GM10248 (cell line): ENCODE measurements at places on chromosomes 11 and 22.

GRCh38 chr11:10282117-10282516 is 11.9 kb downstream of the SBF2 start:
- no peak for DNase-seq

GRCh38 chr11:1260620-1261019 is 37.8 kb downstream of the MUC5B start:
- DNase-seq, result no peak

- no peak for DNase-seq
Measured at GRCh38 chr11:123504401-123504800, 74.3 kb downstream of the GRAMD1B start.

GRCh38 chr11:71537537-71537936 is 288 bp upstream of the KRTAP5-8 start:
- DNase-seq, result no peak

GRCh38 chr11:103812680-103813079 is 223.8 kb upstream of the DDI1 start:
- DNase-seq, result no peak

DNA sequence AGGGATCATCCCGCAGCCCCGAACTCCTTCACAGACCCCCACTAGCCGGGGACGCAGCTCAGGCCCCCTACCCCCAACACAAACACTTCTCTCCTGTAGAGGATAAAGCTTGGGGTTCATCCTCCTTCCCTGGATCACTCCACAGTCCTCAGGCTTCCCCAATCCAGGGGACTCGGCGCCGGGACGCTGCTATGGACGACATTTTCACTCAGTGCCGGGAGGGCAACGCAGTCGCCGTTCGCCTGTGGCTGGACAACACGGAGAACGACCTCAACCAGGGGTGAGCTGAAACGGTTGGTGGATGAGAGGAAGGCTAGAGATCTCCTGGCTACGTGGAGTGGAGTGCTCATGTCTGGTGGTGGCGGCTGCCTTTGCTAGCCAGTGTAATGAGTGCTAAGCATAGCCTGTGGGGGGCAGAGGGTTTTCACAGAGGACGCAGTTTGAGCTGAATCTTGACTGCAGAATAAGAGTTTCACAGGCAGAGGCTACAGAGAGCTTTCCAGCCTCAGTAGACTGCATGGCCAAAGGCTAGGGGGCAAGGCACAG is 580 bp downstream of the ILK start:
- DNase-seq, result peak; percentile 71

DNA sequence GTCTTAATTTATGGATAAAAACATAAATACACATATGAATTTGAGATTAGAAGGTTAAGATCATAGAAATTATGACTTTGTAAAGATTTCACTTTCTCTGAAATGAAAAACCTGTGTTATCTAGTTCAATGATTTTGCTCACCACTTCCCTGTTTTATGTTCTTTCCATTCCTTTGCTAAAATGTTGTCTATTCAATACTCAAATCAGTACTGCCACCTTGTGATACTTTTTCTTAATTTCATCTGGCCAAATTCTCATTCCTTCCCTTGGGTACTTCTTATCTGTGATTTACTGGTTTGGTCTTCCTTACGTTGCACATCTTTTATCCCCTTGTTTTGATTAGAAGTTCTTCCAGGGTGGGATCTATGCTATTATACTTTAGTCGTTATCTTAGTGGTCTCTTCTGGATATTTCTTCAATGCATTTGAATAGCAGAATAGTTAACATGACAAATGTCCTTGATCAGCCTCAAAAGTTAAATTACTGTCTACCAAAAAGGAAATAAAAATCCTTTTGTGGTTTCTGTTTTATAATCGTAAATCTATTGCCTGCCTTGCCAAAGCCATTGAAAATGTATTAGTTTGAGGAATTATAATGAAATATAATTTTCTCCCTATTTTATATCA is 197.0 kb downstream of the PGR start:
- peak; percentile 13 for DNase-seq

GRCh38 chr22:48575618-48576332 is 1251.9 kb downstream of the BRD1 start:
- DNase-seq, result no peak

- DNase-seq, result no peak
Measured at GRCh38 chr11:112931703-112932102, 29.5 kb upstream of the NCAM1 start.

DNA sequence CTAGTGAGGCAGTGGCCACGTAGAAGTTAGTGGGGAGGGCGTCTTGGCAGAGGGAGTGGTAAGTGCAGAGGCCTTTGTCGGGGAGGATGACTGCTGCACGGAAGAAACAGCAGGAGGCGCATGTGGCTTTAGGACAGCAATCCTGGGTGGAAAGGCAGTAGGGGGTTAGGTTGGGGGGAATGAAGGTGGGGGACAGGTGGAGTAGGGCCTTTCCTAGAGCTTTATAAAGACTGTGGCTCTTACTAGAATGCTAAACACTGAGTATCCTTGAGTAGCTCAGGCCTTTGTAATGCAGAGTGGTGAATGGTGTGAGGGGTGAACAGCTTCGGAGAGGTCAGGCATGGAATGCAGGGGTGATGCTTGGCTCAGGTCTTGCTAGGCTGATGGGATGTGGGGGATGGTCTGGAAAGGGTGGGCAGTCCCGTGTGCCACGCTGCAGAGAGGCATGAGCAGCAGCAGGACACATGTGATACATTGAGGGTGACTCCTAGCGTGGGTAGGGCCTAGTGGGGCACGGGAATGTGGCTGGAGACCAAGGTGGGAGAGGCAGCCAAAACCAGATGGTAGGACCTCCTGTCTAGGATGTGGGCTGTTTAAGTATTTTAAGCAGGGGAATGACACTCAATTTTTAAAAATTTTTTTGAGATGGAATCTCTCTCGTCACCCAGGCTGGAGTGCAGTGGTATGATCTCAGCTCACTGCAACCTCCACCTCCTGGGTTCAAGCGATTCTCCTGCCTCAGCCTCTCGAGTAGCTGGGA is 19.2 kb downstream of the AP2A2 start:
- no peak for DNase-seq

- no peak for DNase-seq
Measured at GRCh38 chr11:44264761-44265160, 45.2 kb downstream of the ALX4 start.

GRCh38 chr11:125102025-125102424 is 9.4 kb downstream of the TMEM218 start:
- no peak for DNase-seq

GRCh38 chr11:64900774-64901173 is 16.2 kb downstream of the ATG2A start:
- DNase-seq, result no peak

- DNase-seq, result peak; percentile 48
Measured at GRCh38 chr11:3614742-3615171, 27.0 kb downstream of the ART5 start.

DNA sequence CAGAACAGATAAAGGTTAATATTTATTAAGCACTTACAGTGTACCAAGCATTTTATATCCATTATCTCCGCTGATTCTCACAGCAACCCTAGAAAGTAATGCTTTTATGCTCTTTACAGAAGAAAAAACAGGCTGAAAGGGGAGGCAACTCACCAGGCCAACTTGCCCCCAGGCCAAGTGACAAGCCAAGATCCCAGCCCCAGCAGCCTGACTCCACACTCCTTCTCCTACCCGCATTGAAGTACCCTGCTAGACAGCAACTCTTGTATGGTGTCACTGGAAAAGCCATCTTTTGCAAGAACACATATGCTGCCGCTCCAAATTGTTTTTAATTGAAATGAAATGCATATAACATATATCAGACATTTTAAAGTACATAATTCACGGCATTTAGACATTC is 25.6 kb downstream of the SMCO4 start:
- no peak for DNase-seq

- DNase-seq, result no peak
Measured at GRCh38 chr11:78560826-78561484, 13.7 kb downstream of the NARS2 start.

DNA sequence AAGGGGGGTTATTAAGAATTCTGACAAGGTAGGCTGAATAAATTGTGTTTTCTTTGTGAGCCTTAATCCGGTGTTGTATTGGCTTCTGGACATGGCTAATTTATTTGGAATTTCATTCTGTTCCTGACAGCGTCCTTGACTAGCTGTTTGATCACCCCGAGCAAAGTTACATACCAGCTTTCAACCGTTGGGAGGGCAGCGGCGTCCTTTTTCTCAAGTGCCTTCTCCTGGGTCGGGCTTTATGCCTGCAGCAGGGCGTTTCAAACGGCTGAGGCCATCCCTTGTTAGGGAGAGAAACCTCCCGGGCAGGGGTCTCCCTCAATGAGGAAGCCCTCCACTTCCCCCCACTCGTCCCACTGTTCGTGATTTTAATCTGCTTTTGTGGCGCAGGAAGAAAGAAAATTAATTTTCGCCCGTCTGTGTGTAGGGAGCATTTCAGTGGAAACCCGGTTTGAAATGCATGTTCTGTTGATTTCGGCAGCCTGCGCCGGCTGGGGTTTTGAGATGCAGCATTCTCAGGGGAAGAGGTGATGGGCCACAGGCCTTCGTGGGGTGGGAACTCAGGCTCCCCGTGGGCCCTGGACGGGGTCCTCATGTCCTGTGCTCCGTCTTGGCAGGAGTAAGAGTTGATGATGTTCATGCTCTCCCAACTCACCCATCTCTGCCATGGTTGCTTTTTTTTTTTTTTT is 2.9 kb upstream of the SMIM38 start:
- no peak for DNase-seq

DNA sequence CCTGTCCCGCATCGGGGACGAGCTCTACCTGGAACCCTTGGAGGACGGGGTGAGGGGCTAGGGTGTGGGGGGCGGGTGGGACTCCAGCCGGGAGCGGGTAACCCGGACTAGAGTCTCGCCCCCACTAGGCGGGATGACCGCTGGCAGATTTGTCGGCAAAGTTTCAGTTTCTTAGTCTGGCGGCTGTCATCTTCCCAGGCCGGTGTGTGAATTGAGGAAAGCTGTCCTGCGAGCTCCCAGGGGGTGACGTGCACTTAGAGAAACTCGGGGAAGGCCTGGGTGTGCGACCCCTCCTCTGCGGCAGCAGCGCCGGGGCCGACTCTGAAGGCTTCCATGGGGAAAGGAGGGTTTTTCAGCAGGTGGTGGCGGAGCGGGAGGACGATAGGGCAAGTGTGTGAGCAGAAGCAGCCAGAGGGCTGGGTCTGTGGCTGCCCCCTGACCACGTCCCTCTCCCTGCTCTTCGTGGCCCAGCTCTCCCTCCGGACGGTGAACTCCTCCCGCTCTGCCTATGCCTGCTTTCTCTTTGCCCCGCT is 463 bp downstream of the RAD9A start:
- no peak for DNase-seq

DNA sequence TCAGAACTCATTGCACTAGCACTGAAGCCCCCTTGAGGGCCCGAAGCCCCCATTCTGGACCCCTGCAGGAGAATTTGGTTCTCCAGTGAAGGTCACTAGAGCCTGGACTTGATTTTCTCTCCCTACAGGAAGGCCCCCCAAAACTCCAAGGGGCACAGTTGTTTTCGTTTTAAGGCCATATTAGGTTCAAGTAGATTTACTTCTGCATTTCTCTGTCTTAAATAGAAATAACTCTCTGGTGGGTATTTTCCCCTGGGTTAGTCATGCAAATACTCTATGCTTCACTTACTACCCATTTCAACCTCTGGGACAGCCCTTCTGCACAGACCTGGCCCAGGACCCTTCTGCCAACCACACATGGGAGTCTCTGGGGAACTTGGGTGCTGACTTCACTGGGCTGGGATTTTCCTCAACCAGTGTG is 41.6 kb downstream of the WEE1 start:
- peak; percentile 68 for DNase-seq

GRCh38 chr11:70521475-70522308 is 123.4 kb downstream of the CTTN start:
- DNase-seq, result no peak

DNA sequence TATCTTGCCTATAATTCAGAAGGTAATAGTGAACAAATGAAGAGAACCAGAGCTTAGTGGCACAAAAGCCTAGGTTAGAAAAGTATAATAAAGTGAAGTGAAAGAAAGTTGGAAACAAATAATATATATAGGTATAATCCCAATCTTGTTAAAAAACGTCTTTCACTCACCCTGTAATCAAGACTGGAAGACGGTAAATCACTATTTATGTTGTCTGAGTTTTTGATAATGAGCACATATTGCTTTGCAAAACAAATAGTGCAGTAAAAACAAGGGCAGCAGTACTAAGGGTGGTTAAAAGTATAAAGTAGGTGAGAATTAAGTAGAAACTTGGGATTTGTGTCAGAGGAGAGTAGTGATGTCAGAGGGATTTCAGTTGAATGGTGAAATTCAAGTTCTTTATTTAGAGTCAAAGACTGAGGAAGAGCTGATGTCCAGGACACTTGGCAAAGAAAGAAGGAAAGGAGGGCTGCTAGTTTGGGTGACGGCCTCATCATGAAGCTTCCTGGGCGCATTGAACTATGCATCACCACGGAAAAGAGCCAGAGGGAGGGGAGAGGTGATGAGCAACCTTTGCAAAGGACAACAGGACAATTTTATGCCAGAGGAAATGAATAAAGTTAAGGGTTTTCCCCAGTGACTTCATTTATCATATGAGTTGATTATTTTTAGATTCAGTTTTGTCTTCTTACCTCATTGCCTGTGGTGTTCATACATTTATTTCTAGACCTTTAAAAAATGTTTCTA is 11.4 kb downstream of the NCAM1 start:
- no peak for DNase-seq

DNA sequence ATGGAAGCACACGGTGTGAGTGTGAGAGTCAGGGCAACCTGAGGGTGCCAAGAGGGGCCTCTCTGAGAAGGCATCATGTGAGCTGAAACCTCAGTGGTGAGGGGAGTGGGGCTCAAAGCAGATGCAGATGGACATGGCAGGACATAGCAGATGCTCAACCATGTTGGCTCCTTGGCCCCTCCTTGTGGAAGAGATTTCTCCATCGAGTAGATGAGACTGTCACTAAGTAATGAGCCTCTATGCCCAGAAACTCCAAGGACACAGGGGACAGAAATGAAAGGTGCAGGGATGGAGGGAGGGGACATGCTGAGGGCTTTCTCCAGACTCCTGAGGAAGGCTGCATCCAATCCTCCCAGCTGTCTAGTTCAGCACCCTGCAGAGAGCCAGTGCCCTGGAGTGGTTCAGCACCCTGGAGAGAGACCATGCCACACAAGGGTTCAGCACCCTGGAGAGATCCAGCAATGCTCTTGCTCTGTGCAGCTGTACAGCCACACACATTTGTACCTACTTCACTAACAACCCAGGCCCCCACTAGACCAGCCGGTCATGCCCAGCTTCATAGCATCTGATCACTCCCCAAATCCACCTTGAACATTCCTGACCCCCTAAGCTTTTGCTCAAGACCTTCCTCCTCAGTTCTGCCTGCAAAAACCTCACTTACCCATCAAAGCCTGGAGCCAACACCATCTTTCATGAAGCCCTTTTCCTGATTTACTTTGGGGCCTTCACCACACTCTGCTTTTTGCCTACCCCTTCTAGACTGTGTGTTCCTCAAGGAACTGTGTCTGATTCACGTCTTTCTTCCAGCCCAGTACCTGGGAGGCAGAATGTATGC is 252.0 kb downstream of the CTTN start:
- peak; percentile 69 for DNase-seq

GRCh38 chr11:92045301-92045700 is 179.3 kb upstream of the FAT3 start:
- DNase-seq, result no peak
